ENCODE measurements at places on chromosomes 2 and 18.

GRCh38 chr2:323035-323434, 35.1 kb upstream of the ALKAL2 start:
- no peak for DNase-seq

DNA sequence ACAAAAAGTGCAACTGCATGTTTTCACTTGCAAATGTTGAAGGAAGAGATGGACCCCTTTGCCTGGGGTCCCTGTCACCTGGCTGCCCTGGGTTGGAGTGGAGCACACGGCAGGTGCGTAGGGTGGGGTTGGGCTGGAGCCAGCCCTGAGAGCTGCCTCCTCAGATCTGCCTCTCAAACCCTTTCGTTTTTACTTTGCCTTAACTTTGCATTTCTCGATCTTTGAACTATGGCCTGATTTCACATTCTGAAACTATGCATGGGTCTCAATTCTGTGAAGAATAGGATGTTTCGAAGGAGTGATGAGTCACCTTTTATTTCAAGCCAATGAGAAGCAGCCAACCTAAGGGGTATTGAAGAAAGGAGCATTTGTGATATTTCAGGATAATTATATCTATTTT, 132.8 kb downstream of the ACOXL start:
- no peak for DNase-seq

DNA sequence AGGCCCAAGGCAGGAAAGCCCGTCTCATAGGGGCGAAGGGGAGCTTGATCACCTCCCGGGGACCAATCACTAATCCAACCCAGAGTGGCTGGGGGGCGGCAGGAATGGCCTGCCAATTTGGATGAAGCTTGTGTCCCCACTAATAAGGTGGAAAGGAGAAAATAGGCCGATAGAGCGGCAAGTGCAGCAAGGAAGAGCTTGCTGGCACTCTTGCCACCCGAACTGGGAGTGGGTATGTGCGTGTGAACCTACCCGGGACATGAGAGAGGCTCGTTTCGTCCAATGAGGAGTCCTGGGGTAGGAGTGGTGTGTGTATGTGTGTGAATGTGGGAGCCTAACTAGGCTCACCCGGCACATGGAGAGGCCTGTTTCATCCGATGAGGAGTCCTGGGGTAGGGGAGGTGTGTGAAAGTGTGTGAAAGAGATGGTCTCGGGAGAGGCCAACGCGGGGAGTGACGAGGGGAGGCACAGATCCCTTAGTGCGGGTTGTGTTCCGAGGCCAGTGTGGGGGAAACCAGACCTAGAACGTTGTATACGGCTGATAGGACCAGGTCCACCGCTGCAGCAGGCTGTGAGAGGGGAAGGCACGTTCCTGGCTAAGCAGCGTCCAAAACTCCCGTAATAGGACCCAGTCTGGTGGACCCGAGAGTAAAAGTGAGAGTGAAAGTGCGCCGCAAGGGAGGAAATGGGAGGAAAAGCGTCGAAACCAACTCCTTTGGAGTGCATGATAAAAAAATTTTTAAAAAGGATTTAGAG, 47.1 kb upstream of the SELENOI start:
- no peak for DNase-seq

DNA sequence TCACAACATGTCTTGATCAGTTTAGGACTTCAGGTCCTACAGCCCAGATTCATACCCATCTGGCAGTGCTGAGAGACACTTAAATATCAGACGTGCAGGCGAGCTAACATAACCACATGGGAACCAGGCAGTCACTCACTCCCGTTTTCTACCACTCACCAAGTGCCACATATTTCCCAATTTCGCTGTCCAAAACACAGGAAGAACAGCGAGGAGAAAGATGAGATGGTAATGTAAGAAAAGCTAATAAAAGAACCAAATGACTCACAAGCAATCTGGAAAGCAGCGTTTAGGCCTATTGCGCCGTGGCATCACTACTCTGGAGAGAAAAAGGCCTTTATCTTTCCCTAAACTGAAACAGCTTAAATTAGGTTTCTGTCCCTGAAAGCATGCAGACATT, 647.8 kb upstream of the SLC39A10 start:
- DNase-seq, result no peak

GRCh38 chr2:53985646-53986045, 14.9 kb upstream of the PSME4 start:
- no peak for DNase-seq

DNA sequence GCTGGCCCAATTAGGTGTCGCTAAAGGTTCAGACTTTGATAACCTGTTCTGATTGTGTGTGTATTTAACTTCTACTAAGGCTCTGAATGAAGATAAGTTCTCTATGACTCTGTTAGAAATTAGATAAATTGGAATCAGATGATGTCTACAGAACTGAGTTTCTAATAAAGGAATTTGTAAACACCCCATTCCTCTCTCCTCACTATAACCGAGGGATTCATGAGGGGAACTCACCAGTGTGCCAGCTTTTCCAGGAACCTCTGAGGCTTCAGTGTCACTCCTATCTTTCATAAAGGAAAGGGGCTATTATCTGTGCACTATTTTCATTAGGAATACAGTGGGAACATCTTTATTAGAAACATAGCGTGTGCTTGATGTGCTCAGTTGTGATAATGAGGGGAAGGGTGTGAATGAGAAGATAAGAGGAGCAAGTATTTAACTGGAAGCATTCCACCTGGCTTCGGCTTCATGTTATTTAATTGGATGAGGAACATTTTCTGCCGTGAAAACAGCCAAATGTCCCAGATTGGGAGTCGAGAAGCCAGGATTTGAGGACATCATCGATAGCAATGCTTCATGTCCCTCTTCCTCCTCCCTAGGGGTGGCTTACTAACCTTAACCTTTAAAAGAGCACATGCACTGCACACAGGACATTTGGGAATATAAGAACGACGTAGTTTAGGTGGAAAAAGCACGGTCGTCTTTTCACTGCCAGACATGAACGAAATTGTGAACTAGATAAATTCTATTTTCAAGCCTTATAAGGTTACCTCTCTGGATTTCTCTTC, 84.8 kb upstream of the TCF4 start:
- DNase-seq, result no peak

- DNase-seq, result no peak
Measured at GRCh38 chr2:232573771-232574435, 23.4 kb downstream of the EIF4E2 start.

- DNase-seq, result no peak
Measured at GRCh38 chr2:170845343-170845742, 28.7 kb downstream of the GAD1 start.

GRCh38 chr2:33111002-33111446, 164.3 kb downstream of the LTBP1 start:
- no peak for DNase-seq

DNA sequence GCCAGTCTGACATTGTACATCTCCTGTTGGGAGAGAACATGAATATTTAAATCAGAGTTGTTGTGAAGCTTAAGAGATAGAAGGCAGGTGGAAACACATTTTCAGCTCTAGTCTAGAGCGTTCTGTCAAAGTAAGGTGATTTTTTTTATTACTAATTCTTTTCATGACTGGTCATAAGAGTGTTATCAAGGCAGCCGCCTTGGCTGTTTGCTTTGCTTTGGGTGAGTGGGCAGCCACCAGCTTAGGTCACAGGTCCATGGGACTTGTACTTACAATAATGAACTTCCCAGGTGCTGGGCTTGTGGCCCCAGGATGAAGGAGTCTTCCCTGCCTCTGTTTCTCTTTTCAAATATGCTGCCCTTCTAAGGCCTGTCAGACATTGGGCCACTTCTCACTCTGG, 256.3 kb downstream of the SRBD1 start:
- DNase-seq, result no peak

- no peak for DNase-seq
Measured at GRCh38 chr18:26516964-26517363, 31.4 kb downstream of the KCTD1 start.

DNA sequence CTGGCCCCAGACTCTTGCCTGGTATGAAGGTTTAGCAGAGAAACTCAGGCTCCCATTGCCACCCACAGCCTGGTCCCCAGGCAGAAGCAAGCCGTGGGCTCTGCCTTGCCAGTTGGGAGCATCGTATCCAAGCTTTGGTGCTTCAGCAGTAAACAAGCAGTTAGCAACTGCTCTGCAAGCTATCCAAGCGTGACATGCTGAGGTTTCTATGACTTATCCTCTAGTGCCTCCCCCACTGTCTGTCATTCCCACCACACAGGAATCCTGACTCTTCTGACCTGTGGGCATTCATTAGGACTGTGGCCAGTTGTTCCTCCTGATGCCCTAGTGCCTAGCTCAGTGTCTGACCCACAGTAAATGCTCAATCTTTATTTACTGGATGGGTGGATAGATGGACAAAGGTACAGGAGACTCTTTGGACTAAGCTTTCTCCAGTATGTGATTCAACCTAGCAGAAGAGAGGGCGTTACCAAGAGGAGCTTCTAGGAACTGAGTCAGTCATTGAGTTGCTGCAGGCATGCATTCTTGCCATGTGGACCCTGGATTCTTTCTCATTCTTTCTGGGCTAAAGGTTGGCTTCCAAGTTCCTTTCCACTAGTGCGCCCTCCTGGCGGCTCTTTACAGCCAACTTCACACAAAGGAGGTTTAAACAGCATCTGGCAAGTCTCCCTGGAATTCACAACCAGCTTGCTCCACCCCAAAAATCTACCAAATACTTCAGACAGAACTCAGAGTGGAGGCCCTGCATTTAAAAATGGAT, 40.6 kb upstream of the MRPL19 start:
- no peak for DNase-seq

DNA sequence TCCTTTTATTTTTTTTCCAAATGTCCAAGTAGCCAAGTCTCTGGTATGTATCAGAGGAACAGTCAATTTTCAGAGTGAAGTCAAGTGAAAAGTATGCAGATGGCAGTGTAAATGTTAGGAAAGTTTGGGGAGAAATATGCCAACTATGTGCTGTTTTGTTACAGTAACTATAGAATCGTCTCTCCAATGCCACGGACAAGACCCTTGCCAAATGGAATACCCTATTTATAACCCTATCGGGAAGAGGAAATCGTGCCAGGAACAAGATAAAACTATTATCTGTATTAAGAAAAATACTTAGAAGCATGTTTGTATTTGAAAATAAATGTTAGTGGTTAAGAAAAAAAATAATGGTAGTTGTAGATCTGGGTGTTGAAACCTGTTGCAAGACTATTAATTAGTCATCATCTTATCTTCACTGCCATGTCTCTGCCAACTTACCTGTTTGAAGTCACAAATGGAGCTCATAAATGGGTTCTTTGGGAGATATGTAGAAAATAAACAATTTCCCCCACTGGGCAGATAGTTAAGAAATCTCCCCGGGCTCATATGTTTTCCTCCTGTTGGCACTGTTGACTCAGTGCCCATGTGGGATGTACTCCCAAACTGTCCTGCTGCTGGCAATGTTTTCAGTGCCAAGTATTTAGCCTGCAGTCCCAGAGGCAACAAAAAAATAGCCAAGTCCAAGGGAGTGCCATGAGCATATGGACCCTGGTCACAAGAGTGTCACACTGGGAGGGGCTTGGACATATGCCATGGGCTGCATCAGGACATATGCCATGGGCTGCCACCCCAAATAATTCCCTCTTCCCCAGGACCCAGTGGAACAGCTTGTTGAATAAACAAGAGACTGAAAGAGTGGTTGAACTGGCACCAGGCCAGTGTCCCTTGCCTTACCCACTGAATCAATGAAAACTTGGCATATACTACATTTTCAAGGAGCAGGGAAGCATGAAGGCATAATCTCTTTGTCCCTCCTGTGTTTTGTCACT, 366.9 kb downstream of the OSR1 start:
- DNase-seq, result no peak

DNA sequence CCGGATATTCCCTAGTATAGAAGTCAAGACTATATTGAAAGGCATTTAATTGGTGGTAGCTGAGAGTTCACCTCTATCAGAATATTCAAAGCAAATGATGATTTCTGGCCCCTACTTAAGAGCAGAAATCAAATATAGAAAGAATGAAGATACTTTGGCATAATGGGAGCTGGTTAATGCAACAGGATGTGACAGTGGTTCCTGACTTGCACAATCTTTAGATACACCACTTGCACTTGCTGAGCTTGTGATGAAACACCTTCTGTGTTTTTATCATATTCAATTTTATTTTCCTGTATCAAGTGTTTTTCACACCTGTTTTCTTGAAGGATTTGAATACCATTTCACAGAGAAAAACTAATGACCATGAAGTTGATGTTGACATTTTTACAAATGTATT, 124.1 kb upstream of the CDH19 start:
- no peak for DNase-seq

DNA sequence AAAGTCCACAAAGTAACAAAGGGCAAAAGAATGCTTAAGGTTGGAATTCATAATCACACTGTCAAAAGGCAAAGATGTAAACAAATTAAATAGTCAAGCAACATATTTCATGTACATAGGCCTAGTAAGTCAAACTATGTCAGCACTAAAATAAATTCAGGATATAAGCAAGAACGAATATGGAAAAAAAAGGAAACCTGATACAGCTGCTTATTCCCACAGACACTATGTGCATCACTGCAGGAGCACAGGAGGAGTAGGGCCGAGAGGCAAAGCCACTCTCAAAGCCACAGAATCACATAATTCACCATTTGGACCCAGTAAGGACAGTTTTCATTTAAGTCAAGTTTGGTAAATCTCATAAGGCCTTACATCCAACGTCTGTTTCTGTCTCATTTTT, 116.6 kb downstream of the SATB2 start:
- DNase-seq, result no peak
